ENCODE measurements at places on chromosomes 12 and 14. TPM values are rescaled to one million over a fixed set of nuclear protein-coding genes. Genes with fewer than 3 reads are reported as not detected.
A peak's percentile ranks its signal among the peaks of the same experiment; 100 is the strongest.

- DNase-seq, result no peak
Observed at GRCh38 chr14:100589760-100590469, 2.7 kb upstream of the BEGAIN start.

DNA sequence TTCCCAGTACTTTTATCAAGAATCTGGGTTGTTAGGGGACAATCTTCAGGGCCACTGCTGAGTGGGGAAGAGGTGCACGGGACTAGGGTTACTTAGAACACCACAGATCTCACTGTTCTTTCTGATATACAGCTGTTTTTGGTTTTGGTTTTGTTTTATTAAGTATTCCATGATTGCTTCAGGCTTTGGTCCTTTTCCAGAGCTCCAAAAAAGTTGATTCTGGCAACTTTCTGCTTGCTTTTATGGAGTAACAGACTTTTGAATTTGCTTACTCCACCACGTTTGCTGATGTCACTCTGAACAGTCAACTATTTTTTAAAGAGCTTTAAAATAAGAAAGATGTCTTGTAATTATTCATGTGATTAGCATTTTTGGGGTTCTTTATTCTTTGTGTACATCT, 368.1 kb upstream of the FOXG1 start:
- no peak for DNase-seq

GRCh38 chr12:119334430-119335170, at the start of gene CCDC60:
CCDC60 (plus strand) TSS chr12:119334729; CDS start chr12:119335177, 448 bp downstream.
- DNase-seq, result no peak

- DNase-seq, result no peak
Observed at GRCh38 chr12:75712223-75712622, 200.8 kb upstream of the KRR1 start.

DNA sequence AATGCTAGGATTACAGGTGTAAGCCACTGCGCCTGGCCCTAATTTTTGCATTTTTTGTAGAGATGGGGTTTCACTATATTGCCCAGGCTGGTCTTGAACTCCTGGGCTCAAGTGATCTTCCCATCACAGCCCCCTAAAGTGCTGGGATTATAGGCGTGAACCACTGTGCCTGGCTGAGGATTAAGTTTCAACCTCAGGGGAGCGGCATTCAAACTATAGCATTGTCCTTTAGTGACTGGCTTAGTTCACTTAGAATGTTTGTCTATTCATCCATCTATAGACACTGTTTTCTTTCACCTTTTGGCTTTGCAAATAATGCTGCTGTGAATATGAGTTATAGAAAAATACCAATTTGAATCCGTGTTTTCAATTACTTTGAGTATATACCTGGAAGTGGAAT, 25.2 kb downstream of the PTPN11 start:
- DNase-seq, result no peak

GRCh38 chr12:108699955-108700563, 31.3 kb downstream of the CORO1C start:
- DNase-seq, result peak; percentile 89

- DNase-seq, result no peak
Observed at GRCh38 chr14:98069712-98070171, 1202.3 kb downstream of the BCL11B start.

DNA sequence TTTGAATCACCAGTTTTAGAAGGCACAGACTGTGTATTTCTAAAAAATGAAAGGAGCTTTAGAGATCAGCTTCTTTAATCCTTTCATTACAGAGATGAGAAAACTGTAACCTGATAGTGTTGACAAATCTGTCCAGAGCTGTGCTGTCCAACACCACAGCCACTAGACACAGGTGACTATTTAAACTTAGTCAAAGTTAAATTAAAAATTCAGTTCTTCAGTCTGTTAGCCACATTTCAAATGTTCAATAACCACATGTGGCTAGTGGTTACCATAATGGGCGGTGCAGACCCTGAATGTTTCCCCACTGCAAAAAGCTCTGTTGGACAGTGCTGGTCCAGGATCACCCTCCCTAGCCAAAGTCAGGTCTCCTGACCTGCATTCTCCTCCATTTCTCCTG, 21.6 kb downstream of the DAD1 start:
- no peak for DNase-seq

DNA sequence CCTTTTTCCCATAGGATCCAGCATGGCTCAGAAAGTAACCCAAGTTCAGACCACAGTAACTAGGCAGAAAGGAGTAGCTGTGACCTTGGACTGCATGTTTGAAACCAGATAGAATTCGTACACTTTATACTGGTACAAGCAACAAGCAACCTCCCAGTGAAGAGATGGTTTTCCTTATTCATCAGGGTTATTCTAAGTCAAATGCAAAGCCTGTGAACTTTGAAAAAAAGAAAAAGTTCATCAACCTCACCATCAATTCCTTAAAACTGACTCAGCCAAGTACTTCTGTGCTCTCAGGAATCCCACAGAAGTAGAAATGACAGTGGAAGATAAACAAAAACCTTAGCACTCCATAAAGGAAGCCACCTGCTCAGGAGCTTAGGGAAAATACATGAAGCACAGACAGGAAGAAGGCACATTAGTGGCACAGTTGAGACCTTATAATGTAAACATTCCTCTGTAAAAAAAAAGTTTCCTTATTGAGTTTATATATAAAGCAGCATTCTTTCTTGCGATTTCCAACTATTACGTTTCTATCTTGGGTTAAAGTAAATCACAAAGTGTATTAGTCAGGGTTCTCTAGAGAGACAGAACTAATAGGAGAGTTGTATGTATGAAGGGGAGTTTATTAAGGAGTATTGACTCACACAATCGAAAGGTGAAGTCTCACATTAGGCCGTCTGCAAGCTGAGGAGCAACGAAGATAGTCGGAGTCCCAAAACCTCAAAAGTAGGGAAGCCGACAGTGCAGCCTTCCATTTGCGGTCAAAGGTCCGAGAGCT, 398.4 kb downstream of the DAD1 start:
- DNase-seq, result no peak

DNA sequence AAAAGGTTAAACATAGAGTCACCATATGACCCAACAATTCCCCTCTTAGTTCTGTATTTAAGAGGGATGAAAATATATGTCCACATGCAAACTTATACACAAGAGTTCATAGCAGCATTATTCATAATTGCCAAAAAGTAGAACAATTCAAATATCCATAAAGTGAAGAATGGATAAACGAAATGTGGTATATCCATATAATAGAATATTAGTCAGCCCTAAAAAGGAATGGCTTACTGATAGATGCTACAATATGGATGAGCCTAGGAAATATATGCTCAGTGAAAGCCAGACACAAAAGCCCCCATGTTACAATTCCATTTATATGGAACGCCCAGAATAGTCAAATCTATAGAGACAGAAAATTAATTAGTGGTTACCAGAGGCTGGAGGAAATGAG, 44.1 kb upstream of the RIN3 start:
- DNase-seq, result no peak

DNA sequence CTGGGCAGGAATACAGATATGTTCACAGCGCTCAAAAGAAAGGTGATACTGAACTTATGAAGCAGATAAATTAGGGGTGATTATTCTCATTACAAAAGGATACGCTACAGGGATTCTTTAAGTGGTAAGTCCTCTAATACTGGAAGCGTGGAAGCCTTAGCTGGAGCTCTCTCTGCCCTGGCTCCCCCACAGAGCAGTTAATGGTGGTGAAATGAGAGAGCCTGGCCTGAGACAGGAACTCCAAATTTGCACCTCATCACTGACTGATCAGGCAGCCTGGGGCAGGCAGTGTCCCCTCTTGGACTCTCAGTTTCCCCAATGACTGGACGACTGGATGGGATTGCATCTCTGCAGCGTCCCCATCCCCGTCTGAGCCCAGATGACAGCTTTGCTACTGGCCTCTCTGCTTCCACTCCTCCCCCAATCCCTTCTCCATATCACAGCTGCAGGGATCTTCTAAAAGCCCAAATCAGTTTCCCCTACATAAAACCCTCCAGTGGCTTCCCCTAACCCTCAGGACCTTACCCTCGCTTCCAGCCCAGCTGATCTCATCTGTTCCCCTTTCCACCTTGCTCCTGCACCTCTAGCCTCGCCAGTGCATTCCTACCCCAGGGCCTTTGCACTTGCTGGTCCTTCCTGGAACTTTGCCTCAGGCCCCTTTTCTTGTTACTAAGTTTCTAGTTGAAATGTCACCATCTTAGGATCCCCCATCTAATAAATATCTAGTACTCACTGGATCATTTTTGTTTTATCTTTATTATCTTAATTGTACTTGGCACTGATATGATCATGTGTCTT, 171.7 kb upstream of the LHX5 start:
- DNase-seq, result no peak

DNA sequence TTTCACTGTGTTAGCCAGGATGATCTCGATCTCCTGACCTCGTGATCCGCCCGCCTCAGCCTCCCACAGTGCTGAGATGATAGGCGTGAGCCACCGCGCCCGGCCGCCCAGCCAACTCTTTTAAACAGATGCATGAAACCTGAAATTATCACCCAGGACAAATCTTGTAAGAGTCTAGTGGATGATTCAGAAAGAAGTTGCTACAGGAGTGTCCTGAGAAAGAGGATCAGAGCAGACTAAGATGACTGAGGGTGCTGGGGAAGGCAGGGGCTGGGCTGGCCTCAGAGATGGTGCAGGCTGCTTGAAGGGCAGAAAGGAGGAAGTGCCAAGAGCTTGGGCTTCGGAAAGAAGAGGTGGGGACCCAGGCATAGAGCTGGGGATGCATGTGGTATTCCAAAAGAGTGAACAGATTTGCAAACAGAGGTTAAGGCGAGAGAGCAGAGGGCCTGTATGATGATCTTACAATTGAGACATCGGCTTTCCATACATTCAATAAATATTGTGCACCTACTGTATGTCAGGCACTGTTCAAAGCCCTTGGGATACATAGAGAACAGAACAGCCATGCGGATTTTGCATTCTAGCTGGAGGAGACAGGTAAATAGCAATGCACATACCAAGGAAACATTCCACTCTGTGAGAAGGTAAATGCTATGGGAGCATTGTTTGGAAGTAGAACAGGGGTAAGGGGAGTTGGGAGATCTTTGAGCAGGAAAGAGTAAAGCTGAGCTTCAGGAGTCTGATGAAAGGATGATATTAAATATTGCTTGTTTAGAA, 7.4 kb upstream of the CD9 start:
- DNase-seq, result no peak

MDGA2 gene
- not detected for total RNA-seq

LRRC9 gene
- total RNA-seq, result not detected

SPIC gene
- not detected for total RNA-seq

NFYB gene
- 23.6 TPM for total RNA-seq

CLEC4C gene
- total RNA-seq, result not detected
